ENCODE measurements at places on chromosomes 3 and 15. TPM values are rescaled to one million over a fixed set of nuclear protein-coding genes. Genes with fewer than 3 reads are reported as not detected.
A peak's percentile ranks its signal among the peaks of the same experiment; 100 is the strongest.

Gene RTP1
- not detected for total RNA-seq

Gene IL5RA
- total RNA-seq, result 0.69 TPM

Gene TMEM42
- 14.4 TPM for total RNA-seq

Gene PCOLCE2
- 23.3 TPM for total RNA-seq

Gene SEMA7A
- 5.4 TPM for total RNA-seq

Gene MST1R
- total RNA-seq, result 46.2 TPM

Gene ANKUB1
- total RNA-seq, result not detected

Gene CNTN4
- 11.3 TPM for total RNA-seq

Gene PLCB2
- 61.2 TPM for total RNA-seq

Gene NEK11
- 3.8 TPM for total RNA-seq

Gene A4GNT
- not detected for total RNA-seq

Gene FYTTD1
- 46.8 TPM for total RNA-seq

Gene EPB42
- total RNA-seq, result not detected

GRCh38 chr3:27939521-27939920 lies 217.4 kb upstream of the EOMES start:
- H3K4me3 ChIP-seq, result no peak overlapping the region
- H3K27ac ChIP-seq, result no peak overlapping the region
- DNase-seq, result no peak
- H3K27me3 ChIP-seq, result no peaks in the 10 kb centered on the region

DNA sequence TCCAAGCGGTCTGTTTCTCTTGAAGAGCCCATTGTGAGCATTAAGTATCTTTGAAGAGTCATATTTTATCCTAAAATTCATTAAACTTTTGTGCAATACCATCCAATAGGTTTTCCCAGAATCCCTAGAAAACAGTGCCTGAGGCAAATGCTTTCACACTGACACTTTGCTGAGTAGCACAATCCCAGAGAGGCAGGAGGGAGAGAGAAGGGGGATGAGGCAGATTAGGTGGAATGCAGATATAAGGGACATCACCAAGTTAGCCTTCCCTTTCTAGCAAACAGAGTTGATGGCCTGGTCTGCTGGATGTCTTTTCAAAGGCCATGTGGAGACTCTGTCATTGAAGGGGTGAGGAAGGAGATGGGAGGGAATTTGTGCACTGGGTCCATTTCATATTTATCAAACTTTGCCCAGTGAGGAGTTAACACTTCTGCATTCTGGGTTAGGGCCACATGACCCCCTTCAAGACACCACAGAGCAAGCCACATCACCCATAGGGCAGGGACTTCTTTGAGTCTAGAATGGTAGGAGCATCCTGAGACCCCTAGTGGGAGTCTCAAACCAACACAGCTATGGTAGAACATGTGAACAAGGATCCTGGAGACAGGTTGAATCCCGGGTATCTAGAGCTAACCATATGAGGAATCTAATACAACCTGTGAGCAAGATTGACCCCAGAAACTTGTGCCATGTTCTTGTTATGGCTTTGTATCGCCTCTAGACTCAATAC lies 32.0 kb upstream of the SEMA6D start:
- H3K4me1 ChIP-seq, result no peaks in the 10 kb centered on the region
- no peak overlapping the region for H3K27ac ChIP-seq
- no peak overlapping the region for H3K4me3 ChIP-seq
- no peaks in the 10 kb centered on the region for H3K36me3 ChIP-seq
- no peaks in the 10 kb centered on the region for H3K27me3 ChIP-seq

DNA sequence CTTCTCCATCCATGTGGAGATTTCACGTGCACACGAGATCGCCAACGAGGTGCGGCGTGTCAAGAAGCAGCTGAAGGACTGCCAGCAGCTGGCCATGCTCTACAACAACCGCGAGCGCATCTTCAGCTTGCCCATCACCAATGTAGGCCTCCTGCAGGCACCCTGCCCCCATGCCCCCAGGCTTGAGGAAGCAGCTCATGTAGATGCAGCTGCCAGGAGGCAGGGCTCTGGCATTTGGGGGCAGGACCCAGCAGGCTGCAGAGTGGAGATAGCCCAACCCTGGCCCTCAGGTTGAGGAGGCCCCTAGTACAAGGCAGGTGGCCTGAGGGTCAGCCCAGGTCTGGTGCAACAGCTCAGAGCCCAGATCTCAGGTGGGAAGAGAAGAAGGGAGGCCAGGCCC lies 36.4 kb downstream of the DNAH1 start:
- H3K27me3 ChIP-seq, result no peaks in the 10 kb centered on the region
- no peaks in the 10 kb centered on the region for H3K4me1 ChIP-seq
- H3K4me3 ChIP-seq, result no peak overlapping the region
- H3K36me3 ChIP-seq, result peaks cover 30% of the 10 kb centered on the region
- H3K27ac ChIP-seq, result no peak overlapping the region

DNA sequence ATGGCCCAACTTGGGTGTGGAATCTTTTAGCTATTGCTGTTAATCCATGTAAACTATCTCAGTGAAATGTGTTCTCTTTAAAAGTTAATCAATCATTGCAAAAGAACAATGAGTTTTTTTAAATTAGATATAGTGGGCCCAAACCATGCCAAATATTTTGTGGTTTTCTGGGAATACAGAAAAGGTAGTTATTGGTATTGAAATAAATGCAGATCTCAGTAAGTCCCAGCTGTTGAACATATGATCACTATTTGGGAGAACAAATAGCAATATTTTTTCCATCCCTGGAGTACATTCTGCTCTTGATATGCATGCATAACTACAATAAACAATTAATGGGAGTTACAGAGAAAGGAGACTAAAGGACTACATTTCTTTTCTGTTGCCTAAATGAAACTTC lies 36.0 kb upstream of the LEKR1 start:
- H3K27ac ChIP-seq, result no peak overlapping the region
- no peaks in the 10 kb centered on the region for H3K27me3 ChIP-seq
- DNase-seq, result no peak

DNA sequence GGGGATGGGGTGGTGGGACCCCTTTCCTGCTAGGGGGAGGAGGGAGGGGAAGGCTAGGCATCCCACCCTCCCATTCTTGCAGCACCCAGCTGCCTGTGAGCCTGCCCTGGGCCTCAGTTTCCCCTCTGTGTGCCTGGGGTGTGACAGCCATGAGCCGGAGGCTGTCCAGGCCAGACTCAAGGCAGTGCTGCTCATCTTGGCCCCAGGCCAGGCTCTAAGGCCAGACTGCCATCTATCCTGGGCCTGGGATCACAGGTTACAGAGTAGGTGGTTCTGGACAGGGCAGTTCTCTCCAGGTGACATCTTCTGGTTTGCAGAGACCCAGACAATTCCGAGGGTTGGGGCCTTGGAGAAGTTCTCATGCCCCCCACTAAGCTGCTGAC lies 3.3 kb upstream of the VILL start:
- peak overlapping the region; percentile 68 for H3K27ac ChIP-seq
- no peaks in the 10 kb centered on the region for H3K27me3 ChIP-seq
- H3K4me1 ChIP-seq, result peaks cover 12% of the 10 kb centered on the region
- peaks cover 7% of the 10 kb centered on the region for H3K36me3 ChIP-seq
- DNase-seq, result no peak

DNA sequence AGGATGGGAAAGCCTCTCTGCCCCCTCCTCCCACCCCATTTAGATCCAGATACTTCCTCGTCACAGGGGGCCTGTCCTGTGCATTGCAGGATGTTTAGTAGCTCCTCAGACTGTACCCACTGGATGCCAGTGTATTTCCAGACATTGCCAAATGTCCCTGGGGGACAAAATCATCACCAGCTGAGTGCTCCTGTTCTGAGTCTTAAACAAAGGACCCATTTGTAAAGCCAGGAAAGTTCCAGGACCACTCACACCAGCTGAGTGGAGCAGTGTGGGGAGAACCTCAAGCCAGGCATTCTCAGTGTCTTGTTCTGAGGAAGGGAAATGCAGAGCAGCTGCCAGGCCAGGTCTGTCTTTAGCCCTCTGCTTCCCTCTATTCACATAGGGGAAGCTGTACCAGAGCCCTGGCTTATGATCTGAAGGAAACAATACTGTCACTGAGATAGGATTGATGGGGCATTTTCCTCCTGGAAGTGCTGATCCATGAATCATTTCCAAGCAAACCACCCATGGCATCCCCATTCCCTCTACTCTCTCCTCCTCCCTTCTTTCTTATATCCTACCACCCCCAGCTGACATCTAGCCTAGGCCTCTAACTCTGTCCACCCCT lies 67.4 kb upstream of the MEX3B start:
- H3K36me3 ChIP-seq, result no peaks in the 10 kb centered on the region
- no peaks in the 10 kb centered on the region for H3K27me3 ChIP-seq
- no peaks in the 10 kb centered on the region for H3K4me1 ChIP-seq

GRCh38 chr3:111720681-111721380 lies 125.7 kb upstream of the ZBED2 start:
- H3K27ac ChIP-seq, result no peak overlapping the region
- no peak for DNase-seq

GRCh38 chr3:47337656-47338055 lies 43.2 kb upstream of the PTPN23 start:
- peaks cover 91% of the 10 kb centered on the region for H3K36me3 ChIP-seq
- H3K27me3 ChIP-seq, result no peaks in the 10 kb centered on the region
- no peak overlapping the region for H3K4me3 ChIP-seq
- no peaks in the 10 kb centered on the region for H3K4me1 ChIP-seq
- no peak overlapping the region for H3K27ac ChIP-seq

DNA sequence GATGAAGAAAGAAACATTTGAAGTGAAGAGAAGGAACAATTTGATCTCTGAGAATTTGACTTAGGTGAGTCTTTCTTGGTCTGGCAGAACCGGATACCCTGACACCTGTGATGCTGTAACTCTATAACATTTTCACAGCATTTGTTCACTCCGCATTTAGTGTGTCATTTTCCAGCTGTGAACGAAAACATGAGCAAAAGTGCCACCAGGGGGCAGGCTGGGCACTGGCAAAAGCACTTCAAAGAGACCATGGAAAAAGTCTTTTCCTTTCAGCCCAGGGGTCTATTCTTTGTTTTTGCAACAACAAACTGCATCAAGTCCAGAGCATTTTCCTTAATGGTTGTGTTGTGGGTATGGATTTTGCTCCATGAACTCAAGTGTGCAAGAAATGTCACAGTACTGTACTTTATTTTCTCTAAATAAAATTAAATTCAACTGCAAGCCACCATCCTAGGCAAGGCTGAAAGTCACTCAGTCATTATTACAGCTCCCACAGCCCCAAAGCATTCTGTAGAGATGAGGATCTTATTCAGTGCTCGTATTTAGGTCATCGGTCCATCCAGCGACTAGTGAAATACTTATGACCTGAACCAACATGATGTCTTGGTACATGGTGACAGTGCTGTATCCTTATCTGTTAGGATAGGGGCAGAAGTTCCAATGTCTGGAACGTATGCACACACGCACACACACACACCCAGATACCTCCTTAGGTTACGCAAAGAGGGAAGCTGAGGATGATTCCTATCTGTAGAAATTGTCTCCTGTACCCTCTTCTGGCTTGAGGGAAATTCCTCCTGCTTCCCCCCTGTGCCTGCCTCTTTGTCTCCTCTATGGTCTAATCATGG lies 125.5 kb downstream of the GADL1 start:
- H3K4me1 ChIP-seq, result no peaks in the 10 kb centered on the region
- no peaks in the 10 kb centered on the region for H3K27me3 ChIP-seq
- H3K27ac ChIP-seq, result no peak overlapping the region
- peak; percentile 81 for DNase-seq

- H3K27me3 ChIP-seq, result no peaks in the 10 kb centered on the region
- no peak overlapping the region for H3K4me3 ChIP-seq
- H3K4me1 ChIP-seq, result no peaks in the 10 kb centered on the region
- DNase-seq, result no peak
These were observed 302.9 kb upstream of the ARHGEF26 start for GRCh38 chr3:153818338-153818737.

DNA sequence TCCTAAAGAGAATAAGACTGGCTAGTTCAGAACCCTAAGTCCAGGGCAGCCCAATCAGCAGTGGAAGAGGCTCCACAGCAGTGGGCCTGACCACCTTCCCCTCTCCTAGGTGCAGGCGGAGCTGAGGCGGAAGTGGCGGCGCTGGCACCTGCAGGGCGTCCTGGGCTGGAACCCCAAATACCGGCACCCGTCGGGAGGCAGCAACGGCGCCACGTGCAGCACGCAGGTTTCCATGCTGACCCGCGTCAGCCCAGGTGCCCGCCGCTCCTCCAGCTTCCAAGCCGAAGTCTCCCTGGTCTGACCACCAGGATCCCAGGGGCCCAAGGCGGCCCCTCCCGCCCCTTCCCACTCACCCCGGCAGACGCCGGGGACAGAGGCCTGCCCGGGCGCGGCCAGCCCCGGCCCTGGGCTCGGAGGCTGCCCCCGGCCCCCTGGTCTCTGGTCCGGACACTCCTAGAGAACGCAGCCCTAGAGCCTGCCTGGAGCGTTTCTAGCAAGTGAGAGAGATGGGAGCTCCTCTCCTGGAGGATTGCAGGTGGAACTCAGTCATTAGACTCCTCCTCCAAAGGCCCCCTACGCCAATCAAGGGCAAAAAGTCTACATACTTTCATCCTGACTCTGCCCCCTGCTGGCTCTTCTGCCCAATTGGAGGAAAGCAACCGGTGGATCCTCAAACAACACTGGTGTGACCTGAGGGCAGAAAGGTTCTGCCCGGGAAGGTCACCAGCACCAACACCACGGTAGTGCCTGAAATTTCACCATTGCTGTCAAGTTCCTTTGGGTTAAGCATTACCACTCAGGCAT lies 33.7 kb downstream of the VIPR1 start:
- no peak overlapping the region for H3K4me3 ChIP-seq
- no peaks in the 10 kb centered on the region for H3K27me3 ChIP-seq
- peaks cover 12% of the 10 kb centered on the region for H3K4me1 ChIP-seq
- H3K27ac ChIP-seq, result no peak overlapping the region
- H3K36me3 ChIP-seq, result peaks cover 4% of the 10 kb centered on the region

- H3K4me1 ChIP-seq, result no peaks in the 10 kb centered on the region
- H3K27me3 ChIP-seq, result no peaks in the 10 kb centered on the region
- no peak overlapping the region for H3K27ac ChIP-seq
- H3K4me3 ChIP-seq, result no peak overlapping the region
- H3K36me3 ChIP-seq, result no peaks in the 10 kb centered on the region
These were observed 11.5 kb upstream of the RPS17 start for GRCh38 chr15:82551646-82552247.

- H3K27ac ChIP-seq, result no peak overlapping the region
- H3K4me1 ChIP-seq, result peaks cover 13% of the 10 kb centered on the region
- no peaks in the 10 kb centered on the region for H3K27me3 ChIP-seq
- no peaks in the 10 kb centered on the region for H3K36me3 ChIP-seq
These were observed 17.1 kb downstream of the TRAIP start for GRCh38 chr3:49839193-49839809.

DNA sequence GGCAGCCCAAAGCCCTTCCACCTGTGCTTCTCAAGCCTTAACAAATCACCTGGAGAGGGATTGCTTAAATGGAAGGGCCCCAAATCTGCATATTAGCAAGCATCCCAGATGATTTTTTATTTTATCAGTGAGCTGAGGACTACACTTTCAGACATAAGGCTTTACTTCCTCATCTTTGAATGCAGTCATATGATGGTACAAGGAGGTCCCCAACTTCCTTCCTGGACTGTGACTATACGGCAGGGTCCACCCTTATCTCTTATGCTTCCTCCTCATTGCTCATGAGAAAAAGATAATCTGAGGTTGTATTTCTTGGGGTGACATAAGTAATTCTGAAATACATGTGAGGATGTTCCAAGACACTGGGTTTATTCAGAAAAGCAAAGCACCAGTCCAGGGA lies 13.7 kb upstream of the HEG1 start:
- no peaks in the 10 kb centered on the region for H3K27me3 ChIP-seq
- no peak overlapping the region for H3K27ac ChIP-seq
- no peak overlapping the region for H3K4me3 ChIP-seq
- no peaks in the 10 kb centered on the region for H3K36me3 ChIP-seq

GRCh38 chr3:30289766-30290165 lies 316.6 kb upstream of the TGFBR2 start:
- H3K4me1 ChIP-seq, result peaks cover 28% of the 10 kb centered on the region
- no peaks in the 10 kb centered on the region for H3K27me3 ChIP-seq
- H3K4me3 ChIP-seq, result no peak overlapping the region
- H3K36me3 ChIP-seq, result no peaks in the 10 kb centered on the region
- no peak for DNase-seq
